ENCODE measurements at places on chromosomes 7 and 10.

DNA sequence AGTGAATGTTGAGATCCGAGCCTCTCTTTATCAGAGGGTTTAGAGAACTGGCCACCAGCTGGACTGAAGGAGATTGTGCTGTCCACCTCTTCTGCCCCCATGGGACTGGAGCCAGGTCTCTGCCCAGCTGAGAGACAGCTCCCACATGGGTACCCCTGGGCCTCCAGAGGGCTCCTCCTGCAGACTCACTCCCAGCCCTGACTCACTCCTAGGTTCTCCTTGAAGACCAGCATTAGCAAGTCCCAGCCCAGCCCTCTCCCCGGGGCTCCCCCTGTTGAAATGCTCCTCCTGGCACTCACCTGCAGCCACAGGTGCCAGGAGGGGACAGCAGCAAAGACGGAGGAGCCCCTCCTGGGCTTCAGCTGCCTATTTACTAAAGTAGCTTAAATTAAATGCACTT is 126.9 kb downstream of the CXCL12 start:
- DNase-seq: no peak

DNA sequence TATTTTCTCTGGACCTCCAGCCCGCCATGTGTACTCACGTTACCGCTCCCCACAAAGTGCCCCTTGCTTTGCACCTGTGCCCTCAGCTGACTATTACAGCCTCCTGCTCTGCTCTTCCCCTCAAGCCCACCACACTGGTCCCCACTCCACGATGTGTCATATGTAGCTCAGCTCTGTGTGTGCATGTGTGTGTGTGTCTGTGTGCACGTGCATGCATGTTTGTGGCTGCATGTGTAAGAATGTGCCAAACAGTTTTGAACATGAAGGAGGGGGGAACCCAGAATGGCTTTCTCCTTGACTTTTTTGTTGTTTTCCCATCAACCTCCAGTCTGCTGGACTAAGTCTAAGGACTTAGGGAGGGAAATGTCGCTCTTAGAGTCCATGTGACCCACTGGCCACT is 54.8 kb upstream of the BTRC start:
- no peak for DNase-seq

- peak; percentile 49 for DNase-seq
These were observed 84.9 kb upstream of the ADRB1 start for GRCh38 chr10:113958631-113959382.

DNA sequence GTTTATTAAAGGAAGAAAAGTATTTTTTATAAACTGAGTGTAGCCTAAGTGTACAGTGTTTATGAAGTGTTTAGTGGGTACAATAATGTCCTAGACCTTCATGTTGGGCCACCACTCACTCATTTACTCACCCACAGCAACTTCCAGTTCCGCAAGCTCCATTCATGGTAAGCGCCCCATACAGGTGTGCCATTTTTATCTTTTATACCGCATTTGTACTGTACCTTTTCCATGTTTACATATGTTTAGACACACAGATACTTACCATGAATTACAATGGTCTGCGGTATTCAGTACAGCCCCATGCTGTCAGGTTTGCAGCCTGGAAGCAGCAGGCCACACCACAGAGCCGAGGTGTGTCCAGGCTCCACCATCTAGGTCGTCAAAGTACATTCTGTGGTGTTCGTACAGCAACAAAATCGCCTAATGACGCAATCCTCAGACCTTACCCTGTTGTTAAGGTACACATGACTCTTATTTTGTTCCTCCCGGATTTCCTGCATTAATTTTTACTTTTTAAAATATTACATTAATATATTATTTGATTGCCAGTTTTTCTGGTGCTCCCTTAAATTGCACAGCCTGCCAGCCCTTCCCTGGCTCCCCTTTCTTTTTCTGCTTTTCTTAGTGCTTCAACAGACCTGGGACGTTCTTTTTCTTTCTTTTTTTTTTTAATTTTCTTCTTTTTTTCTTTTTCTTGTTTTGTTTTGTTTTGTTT is 881 bp upstream of the SSBP1 start:
- peak; percentile 34 for DNase-seq

DNA sequence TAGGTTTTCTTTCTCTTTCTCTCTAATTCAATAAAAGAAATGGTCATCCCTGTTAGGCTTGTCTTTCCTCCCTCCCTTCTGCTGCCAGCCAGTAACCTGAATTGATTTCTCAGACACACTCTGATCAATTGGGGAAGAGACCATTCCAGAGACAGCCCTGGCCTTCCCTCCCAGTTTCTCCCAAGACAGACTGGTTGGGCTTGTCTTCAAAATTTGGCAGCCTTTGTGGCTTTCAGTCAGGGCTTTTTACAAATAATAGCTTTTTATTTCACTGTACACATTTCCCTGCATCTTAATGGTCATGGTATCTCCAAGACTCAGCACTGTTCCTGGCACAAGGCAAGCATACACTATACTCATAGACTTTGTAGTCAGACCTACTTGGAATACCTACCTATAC is 33.9 kb downstream of the BCAP29 start:
- no peak for DNase-seq

DNA sequence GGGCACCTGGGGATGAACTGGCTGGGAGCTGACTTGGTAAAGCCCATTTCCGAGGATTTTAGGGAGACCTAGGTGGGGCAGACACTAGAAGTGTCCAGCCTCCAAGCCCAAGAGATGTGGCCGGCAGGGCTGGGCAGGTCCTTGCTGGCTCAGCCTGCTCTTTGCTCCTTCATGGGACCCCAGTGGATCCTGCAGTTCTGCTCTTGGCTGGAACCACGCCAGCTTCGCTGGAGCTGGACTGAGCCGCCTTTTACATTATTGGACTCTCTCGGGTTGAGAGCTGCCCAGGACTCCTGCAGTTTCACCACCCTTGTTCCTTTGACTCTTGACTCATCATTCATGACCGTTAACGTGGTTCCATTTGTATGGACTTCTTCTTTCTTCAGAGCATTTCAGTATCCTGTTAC is 5.7 kb downstream of the PPIF start:
- DNase-seq: no peak

GRCh38 chr10:102597131-102597991 is 46.9 kb upstream of the TRIM8 start:
- DNase-seq: no peak

GRCh38 chr10:22959950-22960349 is 32.1 kb downstream of the ARMC3 start:
- DNase-seq: no peak

DNA sequence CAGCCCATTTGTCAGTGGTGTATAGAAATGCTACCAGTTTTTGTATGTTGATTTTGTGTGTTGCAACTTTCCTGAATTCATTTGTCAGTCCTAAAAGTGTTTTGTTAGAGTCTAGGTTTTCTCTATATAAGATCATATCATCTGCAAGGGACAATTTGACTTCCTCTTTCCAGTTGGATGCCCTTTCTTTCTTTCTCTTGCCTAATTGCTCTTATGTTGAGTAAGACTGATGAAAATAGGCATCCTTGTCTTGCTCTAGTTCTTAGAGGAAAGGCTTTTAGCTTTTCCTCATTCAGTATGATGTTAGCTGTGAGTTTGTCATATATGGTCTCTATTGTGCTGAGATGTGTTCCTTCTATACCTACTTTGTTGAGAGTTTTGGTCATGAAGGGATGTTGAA is 161.7 kb upstream of the TPK1 start:
- DNase-seq: no peak

- no peak for DNase-seq
These were observed 10.9 kb upstream of the AOAH start for GRCh38 chr7:36735172-36735571.

- DNase-seq: no peak
These were observed 124.2 kb downstream of the PLPP4 start for GRCh38 chr10:120580918-120581895.

DNA sequence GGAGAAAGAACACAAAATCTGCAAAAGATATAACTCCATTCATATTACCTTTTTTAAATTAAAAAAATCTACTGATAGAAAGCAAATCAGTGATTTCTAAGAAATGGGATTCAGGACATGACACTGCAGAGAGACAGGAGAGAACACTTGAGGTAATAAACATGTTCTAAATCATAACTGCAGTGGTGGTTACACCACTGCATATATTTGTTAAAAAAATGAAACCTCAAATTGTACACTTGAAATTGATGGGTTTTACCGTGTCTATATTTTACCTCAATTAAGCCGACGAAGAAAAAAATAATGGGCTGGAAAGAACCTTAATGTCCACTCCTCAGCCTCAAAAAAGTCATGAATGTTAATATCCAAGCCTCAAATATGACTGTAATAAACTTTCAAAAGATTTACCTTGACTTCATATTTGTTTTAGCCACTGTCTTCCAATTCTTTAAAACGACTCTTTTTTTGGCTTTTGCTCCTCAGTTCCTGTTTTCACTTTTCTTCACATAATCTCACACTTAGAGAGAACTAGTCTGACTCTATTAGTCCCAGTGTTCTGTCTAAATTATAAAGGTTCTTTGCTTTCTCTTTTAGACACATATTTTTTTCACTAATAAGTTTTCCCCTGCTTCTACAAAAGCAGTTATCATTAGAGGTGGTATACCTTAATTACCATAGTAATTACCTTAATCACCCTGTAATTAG is 502.4 kb downstream of the GRM8 start:
- no peak for DNase-seq

Measured in activated T-cell treated with anti-CD3 and anti-CD28 coated beads, Interleukin-2, amount 50 U/mL, for 24 hours (primary cell).